ENCODE measurements at places on chromosomes 1 and 21.
A peak's percentile ranks its signal among the peaks of the same experiment; 100 is the strongest.

DNA sequence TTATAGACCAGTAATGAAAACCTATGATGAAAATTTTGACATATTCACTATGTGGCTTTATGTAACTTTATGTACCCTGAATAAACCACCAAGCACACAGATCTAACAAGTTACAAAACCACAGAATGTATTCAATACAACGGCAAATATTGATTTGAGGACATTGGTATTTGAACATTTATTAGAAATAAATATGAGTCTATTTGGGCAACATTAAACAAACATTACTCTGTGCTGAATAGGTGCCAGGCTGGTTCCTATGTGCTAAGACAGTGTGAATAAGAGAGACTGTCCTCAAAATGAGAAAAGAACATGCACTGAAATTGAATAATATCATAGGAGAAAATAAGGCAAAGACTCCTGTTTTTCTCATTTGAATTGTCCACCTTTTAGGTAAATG lies 1341.2 kb downstream of the PLA2G4A start:
- no peak for DNase-seq

- peak; percentile 43 for DNase-seq
Measured at GRCh38 chr1:40532844-40533424, 1.5 kb downstream of the ZNF684 start.

DNA sequence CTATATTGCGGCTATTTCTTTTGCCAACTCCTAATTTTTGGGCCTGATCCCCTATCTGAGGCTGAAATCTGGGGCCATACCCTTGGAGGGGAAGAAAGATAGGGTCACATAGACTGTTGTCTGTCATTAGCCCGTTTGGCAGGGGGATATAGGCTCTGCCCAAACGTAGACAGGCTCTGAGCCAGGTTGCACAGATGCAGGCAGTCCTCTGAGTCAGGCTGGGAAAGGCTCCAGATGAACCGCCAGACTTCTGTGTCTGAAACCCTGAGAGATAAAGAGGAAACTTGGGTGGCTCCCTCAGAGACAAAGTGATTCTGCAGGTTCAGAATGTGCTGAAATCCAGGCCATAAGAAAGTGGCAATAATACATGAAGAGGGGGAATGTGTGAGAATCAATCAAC lies 4.0 kb upstream of the CAP1 start:
- DNase-seq = no peak

- peak; percentile 60 for DNase-seq
Measured at GRCh38 chr1:223810586-223810985, 35.2 kb downstream of the TP53BP2 start.

DNA sequence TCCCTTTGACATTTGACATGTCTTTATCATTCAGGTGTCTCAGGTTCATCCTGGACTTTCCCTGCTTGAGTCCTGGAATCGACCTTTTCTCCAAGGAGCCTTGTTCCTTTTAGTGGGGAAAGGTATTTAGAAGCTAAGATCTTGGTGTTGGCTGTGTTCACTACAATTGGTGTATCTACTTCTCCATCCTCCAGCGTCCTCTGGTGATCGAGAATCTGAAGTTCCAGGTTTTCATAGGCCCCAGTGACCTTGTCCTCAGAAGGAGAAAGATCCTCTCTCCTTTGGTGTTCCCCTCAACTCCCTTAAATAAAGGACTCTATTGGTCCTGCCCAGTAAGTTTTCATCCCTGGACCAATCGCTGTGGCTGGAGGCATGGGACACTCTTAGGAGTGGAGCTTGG lies 22.1 kb downstream of the MROH7 start:
- no peak for DNase-seq

DNA sequence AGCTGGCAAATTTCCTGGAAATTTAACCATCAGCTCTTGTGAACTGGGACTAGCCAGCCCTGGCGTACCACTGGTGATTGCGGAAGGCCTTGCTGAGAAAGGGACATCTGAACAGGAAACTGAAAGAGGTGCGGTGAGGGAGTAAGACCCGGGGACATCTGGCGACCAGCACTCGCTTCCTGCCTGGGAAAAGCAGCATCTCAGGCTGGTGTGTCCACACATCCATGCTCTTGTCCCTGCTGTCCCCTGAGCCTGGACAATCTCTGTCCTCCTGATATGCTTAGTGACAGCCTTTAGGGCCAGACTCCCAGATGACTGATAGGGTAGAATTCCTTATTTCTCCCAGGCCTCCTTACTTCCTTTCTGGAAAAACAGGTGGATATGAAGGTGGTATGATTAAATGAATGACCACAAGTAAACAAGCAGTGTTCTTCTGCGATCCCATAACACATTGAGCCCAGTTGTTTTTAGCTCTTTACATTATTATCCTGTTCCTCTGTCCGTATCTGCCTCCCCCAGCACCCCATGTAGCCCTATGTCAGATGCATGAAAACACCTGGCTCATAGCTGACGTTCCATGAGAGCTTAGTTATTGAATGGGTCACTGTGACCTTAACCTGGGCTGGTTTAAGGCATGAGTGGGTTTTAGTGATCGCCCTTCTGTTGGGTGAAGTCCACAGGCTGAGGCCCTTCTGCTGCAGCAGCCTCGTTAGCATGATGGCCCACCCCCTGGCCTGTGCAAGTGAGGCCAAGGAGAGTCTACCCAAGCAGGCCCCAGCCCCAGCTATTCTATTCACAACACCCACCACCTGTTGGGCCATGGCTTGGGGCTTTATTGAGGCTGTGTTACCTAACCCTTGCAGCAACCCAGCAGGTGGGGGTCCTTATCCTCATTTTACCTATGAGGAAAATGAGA lies 76.1 kb upstream of the GADD45A start:
- DNase-seq = no peak

DNA sequence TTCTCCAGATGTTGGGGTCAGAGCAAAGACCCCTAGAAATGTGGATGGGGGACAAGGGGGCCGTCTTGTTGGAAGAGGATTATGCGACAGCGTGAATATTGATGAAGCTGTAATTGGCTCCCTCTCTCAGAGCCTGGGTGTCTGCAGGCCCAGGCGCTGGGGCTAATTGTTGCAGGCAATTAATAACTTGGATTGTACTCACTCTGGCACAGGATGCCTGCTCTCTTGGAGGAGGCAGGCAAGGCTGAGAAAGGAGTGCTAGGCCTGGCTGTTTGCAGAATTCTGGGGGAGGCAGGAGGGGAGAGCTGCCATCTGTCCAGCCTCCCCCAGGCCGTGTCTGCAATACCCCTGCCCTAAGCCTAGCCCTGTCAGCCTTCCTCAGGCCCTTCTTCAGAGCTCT lies 4.1 kb upstream of the DISP3 start:
- no peak for DNase-seq

DNA sequence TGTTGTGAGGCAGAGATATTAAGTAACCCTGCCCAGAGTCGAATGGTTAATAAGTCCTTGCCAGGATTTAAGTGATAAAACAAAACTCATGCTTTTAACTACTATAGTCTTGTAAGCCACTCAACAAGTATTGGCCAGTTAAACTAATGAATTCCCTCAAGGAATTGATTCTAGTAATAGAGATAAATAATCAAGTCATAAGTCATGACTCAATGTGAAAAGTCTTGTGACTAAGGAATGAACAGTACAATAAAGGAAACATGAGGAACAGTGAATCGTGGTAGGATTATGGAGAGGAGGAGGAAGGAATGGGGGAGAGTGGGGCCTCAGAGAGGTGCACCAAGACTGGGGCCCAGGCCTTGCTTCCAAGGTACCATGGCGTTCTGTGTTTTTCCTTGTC lies 104.7 kb downstream of the FGGY start:
- DNase-seq = no peak

- peak; percentile 78 for DNase-seq
Measured at GRCh38 chr1:235708390-235708962, 58.9 kb upstream of the GNG4 start.

GRCh38 chr1:242886137-242886536 lies 361.6 kb upstream of the PLD5 start:
- no peak for DNase-seq

- no peak for DNase-seq
Measured at GRCh38 chr21:34077888-34078287, 4.5 kb downstream of the MRPS6 start.

GRCh38 chr1:197825541-197825940 lies 50.3 kb upstream of the DENND1B start:
- DNase-seq = no peak

DNA sequence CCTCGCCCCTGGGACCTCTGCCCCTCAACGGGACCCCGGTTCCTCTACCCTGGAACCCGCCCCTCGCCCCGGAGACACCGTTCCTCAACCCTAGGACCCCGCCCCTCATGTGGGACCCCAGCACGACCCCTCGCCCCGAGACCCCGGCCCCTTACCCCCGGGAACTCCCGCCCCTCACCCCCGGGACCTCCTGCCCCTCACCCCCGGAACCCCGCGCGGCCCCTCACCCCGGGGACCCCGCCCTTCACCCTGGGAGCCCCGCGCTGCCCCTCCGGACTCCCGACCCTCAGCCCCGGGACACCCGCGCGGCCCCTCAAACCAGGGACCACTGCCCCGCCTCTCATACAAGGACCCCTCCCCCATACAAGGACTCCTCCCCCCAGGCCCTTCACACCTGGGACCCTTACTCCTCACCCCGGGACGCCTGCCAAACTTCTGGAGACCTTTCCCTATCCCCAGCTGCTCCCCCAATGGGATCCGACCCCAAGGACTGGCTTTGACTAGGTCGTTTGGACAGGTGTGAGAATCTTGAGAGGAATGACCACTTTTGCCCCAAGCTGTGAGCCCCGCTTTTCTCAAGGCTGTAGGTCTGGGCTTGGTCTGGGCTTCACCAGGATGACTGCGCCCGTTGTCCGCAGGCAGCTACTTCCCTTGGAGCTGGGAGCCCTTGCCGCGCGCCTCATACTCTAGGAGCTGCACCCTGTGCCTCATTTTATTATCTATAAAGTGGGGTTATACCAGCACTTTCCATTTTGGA lies 843 bp downstream of the DIP2A start:
- no peak for DNase-seq

- no peak for DNase-seq
Measured at GRCh38 chr21:30306884-30307283, 13.2 kb downstream of the KRTAP26-1 start.

DNA sequence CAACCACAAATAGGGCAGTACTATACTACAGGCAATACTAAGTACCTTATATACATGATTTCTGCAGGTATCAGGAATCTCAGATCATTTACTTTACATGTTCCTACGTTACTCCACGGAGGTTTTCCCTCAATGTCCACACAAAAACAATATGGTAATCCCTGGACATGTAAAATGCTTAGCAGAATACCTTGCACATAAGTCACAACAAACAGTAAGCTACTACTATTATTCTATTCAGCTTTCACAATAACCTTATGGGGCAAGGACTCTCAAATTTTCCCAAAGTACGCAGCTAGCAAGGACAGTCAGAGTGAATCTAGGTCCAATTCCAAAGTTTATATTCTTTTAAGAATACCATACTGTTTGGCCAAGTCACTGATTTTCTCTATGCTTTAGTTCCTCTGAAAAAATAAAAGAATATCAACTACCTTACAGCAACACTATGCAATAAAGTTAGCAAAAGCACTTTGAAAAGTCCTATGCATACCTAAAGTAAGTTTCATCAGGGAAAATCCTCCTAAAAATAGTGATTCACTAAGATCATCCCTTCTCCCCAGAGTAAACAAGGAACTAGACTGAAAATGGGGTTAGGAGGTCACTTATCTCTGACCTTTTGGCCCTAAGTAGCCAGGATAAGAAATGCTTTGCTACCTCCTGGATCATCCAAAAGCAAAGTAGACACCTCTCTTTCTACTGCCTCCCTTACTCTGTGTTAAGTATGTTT lies 67.4 kb downstream of the LUZP1 start:
- peak; percentile 25 for DNase-seq

DNA sequence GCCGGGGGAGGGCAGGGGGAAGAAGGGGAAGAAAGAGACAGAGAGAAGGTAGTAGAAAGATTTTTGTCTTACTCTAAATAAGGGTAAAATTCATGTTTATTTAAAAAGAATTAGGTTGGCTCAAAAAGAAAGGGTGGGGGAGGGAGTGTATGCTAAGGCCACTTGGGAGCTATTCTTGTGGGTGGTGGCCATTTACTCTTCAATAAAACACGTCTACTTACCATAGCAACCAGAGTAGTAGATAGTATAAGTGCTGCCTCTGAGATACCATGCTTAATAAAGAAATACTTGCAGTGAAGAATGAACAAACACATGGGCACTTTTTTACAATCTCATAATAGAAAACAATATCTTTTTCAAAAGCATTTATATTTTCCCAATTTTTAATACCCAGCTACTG lies 538.1 kb upstream of the PTBP2 start:
- no peak for DNase-seq

DNA sequence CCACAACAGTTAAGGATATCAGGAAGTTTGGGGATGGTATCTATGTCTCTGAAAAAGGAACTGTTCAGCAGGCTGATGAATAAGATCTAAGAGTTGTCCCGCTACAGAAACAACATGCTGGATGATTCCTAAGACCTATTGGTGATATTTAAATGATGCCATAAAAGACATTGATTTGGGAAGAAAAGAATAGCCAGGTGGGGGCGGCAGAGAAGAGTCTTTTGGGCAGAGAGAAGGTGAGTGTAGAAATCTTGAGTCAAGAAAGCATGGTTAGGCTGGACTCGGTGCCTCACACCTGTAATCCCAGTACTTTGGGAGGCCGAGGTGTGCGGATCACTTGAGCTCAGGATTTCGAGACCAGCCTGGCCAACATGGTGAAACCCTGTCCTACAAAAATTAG lies 11.8 kb upstream of the TMEM201 start:
- DNase-seq = no peak

DNA sequence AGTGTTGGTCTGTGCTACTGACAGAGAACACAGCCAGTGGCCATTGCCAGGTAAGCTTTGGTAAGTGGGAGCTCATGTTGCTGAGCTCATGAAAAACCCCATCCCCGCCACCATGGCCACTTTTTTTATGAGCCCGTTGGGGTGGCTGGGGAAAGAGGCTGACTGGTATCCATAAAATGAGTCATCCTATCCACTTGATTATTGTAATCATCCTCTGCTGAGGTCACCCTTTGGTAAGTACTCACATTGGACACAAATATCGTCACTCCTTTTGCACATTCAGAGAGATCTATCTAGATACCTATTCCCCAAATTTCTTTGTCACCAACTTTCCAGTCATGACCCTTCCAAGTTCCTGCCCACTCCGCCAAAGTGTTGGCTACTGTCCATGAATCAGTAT lies 22.0 kb downstream of the SLAMF7 start:
- no peak for DNase-seq

- peak; percentile 25 for DNase-seq
Measured at GRCh38 chr1:233240829-233241682, 54.5 kb downstream of the PCNX2 start.

- no peak for DNase-seq
Measured at GRCh38 chr1:223364685-223365382, 858 bp upstream of the SUSD4 start.

GRCh38 chr21:22880573-22880972 lies 1882.4 kb downstream of the NCAM2 start:
- peak; percentile 6 for DNase-seq

- no peak for DNase-seq
Measured at GRCh38 chr1:226402739-226403165, 5.1 kb downstream of the PARP1 start.
